Glutamatergic neuron (in vitro differentiated cells): ENCODE measurements at places on chromosomes 11 and 22.

GRCh38 chr11:34595391-34595790 is 25.5 kb upstream of the EHF start:
- DNase-seq, result no peak

DNA sequence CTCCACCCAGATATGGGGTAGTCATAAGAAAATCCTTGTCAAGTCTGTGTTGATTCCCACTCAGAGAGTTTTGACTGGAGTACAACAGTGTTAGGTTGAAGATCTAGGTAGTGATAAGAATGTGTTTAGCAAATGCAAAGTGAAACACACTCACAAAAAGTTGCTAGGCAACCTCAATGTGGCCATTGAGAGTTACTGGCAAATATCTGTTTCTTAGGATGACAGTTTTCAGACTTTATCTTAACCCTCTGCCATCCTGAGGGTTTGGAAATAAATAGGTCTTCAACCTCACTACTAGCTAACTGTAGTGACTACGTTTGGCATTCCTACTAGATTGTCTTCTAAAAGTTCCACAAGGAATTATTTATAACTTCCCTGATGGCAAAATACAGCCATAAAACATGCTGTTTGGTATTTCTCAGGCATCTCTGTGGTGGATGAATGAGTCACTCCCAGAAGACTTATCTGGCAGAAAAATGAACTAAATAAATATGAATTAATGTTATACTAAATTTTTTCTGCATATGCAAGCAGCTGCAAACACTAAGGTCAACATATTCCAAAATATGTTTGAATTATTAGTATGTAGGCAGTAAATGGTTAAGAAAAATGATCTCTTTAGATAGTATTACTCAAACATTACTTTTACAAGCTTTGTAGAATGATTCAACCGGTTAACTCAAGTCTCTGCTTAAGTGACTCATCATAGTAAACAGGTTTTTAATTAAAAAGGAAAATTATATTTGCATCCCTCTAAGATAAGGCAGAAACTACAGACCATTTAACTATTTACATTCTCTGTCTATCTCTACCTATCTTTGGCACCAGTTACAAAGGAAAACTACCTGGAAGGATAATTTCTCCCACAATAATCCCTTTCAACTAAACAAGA is 17.1 kb upstream of the SYTL2 start:
- no peak for DNase-seq

DNA sequence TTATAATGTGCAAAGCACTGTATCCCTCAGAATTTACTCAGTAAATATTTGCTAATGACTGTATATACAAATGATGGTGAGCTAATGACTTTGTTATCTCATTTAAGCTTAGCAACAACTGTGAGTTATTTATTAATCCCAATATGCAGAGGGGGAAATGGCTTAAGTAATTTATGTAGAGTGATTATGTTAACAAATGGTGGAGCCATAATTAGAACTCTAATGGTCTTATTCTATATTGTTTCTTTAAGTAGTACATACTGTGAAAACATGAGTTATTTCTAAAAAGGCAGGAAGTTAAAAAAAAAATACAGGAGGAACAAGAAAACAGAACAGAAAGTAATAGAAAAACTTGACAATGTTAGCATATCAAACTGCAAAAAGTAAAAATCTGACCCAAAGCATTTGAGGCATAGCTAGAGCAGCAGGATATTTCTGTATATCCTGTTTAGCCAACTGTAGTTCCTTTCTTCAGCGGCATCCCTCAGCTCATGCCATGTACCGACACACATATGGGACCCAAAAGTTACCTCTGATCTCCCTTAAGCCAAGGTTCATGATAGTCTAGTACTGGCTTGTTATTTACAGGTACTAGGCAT is 94.2 kb downstream of the FCHSD2 start:
- no peak for DNase-seq

GRCh38 chr11:72777755-72778278 is 16.0 kb downstream of the STARD10 start:
- DNase-seq, result no peak

DNA sequence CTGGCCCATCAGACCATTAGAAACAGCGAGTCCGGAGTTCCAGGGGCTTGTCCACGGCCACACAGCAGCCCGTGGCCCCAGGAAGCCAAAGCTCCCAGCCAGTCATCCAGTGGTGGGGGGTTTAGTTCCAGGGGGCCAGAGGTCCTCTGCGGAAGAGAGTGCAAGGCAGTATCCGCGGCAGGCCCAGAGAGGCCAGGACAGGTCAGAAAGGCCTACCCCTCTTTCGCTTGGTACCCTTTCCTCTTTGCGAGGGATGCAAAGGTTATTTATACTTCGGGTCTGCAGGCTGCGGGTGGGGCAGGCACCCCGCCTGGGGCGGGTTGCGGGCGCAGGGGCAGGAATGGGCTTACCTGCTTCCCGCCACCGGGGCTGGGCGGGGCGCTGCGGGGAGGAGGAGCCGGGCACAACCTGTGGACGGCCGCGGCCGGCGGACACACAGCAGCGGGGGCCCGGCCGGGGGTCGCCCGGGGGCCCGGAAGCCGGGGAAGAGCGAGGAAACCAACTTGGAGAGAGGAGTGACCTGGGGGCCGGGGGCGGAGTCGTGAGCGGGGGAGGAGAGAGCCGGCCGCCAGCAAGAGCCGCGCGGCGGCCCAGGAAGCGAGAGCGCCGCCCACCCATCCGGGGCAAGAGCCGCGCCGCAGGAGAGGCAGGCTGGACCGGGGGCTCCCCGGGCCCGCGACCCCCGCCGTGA is at the start of gene SH3BP1:
SH3BP1 (plus strand) TSS at position 600 of the 691 bp plus-strand sequence. CDS start 119 bp downstream, outside the sequence.
- peak; percentile 72 for DNase-seq

DNA sequence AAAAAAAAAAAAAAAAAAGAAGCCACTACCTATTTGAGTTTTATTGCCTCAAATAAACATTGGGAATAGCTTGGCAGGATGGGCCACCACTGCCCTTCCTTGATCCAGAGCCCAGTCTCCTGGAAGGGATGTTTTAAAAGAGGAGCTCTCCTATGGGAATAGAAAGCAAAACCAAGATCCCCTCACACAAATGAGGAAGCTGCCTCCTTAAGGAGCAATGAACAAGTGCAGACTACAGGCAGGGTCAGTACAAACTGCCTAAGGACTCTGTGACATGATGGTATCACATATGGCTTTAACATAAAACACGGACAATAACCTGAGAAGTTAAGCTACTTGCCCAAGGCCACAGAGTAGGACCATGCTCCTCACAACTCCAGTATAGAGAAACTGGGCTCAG is 120.8 kb downstream of the NAT10 start:
- DNase-seq, result no peak

- DNase-seq, result no peak
Measured at GRCh38 chr11:28735511-28735910, 627.3 kb downstream of the METTL15 start.

GRCh38 chr11:91984033-91984584 is 240.5 kb upstream of the FAT3 start:
- no peak for DNase-seq

GRCh38 chr11:35463331-35463751 is 44.0 kb upstream of the SLC1A2 start:
- no peak for DNase-seq

DNA sequence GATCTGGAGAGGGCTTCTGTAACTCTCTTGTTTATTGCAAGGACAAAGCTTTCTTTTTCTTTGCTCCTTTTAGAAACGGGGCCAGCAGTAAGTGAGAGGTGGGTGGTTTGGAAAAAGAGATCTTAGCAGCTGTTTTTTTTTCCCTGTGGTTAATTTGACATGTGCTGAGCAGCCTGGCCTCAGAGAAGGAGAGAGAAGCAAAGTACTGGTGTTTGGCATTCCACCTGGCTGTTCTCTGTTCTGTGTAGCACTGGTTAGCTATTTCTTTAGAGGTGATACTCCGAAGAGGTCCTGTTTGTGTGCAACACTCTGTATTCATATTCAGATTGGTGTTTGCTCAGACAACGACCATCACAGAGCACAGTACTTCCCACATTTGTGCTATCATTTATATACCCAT is 80.8 kb upstream of the SORL1-AS1 start:
- no peak for DNase-seq

DNA sequence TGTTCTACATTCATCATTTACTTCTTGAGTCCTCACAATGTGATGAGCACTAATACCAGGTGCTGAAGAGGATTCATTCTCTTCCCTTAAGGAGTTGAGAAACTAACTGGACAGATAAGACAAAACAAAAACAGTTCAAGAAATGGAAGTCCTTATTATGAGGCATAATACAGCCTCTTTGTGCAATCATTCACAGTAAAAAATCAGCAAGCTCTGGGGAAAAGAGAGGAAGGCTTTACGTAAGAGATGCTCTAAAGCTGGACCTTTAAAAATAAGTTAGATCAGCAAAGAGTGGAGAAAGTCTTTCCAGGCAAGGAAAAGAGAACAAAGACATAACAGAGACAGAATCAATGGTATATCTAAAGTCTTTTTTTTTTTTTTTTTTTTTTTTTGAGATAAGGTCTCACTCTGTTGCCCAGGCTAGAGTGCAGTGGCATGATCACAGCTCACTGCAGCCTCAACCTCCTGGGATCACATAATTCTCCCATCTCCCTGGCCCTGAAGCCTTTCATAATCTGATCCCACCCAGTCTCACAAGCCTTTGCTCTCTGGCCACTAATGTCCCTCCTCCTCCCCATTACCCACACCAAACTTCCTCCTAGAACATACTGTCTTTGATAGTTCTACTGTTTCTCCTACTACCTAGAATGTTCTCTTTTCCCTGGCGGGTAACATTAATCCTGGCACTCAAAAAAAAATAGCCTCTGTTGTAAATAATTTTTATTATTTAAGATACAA is 40.9 kb downstream of the MRTFA start:
- no peak for DNase-seq

DNA sequence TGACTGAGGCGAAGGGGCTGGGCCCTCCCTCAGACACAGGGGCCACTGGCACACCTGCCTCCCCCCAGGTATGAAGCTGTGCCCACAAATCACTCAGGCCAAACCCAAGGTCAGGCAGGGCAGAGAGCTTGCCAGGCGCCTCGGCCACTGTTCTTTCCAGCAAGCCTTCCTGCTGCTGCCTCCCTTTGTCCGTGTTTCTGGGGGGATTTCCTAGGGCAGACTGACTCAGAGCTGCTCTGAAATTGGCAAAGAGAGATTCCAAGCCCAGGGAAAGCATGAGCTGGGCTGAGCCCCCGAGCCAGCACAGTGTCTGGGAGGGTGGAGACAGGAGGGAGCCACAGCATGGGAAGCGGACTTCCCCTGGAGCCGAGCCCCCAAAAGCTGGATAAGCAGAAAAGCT is 33.2 kb downstream of the PPP2R1B start:
- DNase-seq, result no peak

DNA sequence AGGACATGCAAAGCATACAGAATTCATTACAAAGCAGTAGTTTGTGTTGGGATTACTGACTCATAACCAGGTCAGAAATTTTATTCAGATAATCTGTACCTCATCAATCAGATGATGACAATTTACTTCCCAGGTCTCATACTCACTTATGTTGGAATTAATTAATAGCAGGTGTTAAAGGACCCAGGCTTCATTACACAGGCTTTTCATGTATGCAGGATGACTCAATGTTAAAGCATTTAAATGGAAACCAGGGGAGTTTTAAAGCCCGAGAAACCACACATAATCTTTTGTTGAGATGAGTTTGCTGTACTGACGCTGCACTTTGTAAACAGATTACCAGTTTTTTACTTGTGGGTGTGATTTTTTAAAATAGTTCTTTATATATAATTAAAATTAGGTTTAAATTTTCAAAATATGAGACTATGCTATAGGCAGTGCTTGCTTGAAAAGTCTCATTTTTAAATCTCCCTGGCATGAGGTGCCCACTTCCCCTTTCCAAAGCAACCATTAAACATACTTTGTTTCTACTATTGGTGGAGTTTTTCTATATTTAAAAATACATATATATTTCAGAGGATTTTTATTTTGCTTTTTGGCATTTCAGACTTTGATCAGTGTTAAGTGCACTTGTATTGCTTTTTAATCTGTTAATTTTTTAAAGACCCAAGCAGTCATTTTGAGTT is 41.0 kb downstream of the CEP57 start:
- no peak for DNase-seq

DNA sequence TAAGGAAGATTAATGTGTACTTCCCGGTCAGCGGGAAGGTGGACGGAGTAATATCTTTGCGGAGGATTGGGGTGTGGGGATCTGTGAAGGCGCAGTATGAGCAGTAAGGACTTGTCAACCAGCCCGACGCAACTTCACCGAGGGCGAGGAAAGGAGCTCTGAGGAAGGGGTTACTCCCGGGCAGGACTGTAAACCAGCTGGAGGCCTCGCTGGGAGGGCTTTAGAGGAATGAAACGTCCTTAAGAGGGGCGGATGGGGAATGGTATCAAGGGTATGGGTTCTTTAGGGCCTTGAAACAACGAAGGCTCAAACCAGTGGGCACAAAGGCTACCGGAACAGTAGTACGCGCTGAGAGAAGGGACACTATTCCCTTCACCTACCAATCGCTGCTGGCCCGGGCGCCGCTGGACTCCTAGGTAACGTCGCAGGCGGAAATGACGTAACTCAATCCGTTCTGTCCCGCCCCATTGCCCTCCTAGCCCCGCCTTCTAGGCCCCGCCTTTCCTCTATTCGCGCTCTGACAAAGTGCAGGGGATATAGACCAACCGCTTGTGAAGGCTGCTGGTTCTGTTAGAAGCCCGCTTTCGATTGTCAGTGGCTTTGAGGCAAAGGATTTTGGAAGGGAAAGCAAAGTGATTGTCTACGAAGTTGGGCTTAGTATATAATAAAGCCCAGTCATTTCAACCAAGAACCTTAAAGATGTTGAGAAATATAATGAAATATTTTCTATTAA is at the start of gene C11orf65:
C11orf65 (minus strand) TSS at position 439 of the 733 bp plus-strand sequence. CDS start 5,970 bp downstream, outside the sequence.
- DNase-seq, result peak; percentile 96

GRCh38 chr11:59025097-59025496 is 61.0 kb upstream of the GLYATL1B start:
- DNase-seq, result no peak

DNA sequence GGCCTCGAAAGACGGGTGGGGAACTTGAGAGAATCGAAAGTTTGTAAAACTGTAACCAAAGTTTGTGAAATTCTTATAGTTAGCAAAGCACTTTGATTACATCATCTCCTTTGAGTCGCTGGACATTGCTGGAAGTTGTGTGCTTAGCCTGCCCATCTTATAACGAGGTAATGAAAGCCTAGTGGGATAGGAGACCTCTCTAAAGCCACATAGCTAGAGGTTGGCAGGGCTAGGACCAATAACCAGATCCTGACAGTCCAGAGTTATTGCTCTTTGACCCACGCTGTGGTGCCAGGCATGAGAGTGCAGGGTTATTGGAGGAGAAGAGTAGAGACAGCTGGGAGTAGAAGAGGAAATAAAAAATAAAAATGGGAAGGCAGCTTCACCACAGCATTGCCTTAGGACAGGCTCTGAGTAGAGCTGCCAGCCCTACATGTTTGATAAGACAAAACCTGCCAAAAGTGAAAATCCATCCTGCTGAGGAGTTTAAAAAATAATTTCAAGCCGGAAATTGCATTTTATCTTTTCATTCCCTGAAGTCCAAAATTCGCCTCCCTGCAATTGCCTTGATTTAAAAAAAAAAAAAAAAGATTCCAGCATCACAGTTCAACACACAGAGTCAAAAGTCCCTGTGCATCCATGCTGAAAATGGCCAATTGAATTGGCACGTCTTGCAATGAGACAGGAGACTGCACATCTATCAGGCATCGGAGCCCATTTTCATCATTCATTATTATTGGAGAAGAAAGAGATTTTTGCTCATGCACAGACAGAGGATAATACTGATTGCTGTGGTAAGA is 225.5 kb upstream of the POU2AF2 start:
- DNase-seq, result no peak

GRCh38 chr11:109071712-109072524 is 350.1 kb upstream of the C11orf87 start:
- no peak for DNase-seq
